ENCODE measurements at places on chromosomes 1 and 21.
A peak's percentile ranks its signal among the peaks of the same experiment; 100 is the strongest.

GRCh38 chr1:153261281-153262069 is 2.0 kb downstream of the LORICRIN start:
- DNase-seq: no peak

DNA sequence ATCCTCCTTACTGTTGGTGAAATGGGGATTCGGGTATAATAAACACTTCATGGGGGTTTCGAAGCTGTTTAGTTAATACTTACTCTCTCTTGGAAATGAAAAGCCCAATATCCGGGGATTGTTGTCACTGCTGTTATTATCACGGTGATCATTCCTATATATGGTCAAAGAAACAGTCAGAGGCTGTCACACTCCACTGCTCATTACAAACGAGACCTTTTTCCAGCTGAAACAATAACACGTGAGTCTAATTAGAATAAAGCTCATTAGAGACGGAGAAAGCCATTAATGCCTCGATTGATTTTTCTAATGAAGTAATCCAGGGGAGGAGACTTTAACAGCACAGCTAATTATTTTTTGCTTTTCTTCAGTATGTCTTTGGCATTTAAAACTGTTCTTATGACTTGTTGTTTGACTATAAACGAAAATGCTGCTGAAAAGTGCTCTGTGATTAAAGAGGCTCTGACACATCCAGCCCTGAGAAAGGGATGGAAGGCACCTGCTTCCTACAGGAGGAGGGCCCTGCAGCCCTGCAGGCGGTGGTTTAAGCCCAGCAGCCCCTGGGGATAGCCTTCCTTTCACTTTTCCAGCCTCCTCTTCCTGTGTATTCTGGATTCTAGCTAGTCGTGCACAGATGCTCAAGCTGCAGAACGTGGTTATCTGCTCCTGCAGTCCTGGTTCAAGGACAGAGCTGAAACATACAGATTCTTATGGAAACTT is 143.6 kb downstream of the EDEM3 start:
- peak; percentile 10 for DNase-seq

DNA sequence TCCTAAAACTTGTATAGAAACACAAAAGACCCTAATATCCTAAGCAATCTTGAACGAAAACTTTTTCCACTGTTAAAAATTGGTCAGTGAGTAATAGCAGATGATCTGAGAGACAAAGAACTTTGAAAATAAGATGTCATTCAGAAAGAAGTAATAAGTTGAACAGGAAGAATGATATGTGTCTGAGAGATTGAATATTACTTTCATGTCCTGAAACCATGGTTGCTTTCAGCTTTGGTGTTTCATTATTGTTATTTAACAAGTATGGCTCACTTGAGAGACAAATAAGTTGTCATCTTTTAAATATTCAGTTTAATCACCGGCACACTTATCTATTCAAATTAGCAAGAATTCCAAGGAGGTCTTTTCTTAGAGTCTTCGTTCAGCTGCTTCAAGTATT is 11.4 kb downstream of the PRKACB start:
- no peak for DNase-seq

DNA sequence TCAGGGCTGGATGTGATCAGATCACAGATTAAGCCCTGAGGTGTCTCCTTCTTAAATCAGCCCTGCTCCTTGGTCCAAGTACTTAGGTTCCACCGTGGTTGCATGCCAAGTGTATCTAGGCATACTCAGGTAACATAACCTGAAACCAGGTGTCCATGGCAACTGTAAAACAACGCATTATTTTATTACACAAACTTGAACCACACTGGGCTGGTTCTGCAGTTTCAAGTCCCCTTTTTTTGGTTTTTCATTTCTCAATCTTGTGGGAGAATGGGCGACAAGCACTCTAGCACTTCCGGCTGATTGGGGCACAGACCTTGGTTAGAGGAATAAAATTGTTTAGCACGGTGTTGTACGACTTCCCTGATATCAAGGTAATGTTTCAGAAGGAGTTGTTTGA is 65.2 kb downstream of the GBP6 start:
- DNase-seq: peak; percentile 45

- DNase-seq: no peak
These were observed 91.8 kb upstream of the CASZ1 start for GRCh38 chr1:10888291-10888690.

DNA sequence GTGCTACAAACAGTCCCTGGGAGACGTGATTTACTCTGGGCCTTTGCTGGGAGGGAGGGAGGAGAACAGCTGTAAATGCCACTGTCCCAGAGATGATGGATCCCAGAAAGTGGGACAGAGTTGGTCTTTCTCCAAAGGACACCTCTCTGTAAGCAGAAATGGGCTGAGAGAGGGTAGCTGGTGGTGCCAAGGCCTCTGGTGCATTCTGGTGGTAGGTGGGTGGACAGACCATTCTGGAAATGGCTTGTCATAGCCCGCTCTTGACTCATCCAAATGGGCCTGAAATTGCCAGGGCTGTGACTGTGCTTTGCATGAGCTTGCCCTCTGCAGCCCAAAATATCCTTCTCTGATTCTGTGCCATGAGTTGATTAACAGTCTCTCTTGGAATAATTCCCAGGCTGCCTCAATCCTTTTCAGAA is 36.1 kb downstream of the CCDC185 start:
- no peak for DNase-seq

GRCh38 chr1:63688302-63688890 is 85.4 kb upstream of the ROR1 start:
- no peak for DNase-seq

DNA sequence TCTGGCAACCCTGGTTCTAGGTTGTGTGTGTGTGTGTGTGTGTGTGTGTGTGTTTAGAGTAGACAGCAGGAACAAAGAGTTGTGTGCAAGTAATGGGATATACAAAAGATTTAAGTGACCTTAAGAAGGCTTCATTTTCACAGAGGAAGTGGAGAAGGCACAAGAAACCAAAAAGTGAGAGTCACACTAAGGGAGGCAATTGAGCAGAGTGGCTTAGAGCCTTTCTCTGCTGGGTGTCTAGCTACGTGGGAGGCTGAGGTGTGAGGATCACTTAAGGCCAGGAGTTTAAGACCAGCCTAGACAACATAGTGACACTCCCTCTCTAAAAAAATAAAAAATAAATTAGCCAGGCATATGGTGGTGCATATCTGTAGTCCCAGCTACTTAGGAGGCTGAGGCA is 44.4 kb upstream of the HAO2 start:
- DNase-seq: no peak

- no peak for DNase-seq
These were observed 723.7 kb downstream of the RWDD3 start for GRCh38 chr1:95957748-95958147.

DNA sequence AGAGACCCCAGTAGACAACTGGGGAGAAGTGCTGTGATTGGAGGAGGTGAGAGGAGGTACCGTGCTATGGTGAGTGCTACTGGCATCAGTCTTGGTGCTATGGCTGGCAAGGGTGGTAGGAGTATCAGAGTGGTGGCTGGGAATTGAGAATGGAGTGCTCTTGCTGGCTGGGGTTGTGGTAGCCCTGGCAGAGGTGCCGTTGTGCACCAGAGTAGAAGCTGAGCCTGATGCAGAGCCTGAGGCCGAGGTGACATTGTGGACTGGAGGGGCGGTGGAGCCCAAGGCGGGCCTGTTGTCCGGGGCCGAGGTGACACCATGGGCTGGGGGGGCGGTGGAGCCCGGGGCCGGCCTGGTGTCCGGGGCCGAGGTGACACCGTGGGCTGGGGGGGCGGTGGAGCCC is 14.6 kb downstream of the TRIM46 start:
- DNase-seq: no peak

DNA sequence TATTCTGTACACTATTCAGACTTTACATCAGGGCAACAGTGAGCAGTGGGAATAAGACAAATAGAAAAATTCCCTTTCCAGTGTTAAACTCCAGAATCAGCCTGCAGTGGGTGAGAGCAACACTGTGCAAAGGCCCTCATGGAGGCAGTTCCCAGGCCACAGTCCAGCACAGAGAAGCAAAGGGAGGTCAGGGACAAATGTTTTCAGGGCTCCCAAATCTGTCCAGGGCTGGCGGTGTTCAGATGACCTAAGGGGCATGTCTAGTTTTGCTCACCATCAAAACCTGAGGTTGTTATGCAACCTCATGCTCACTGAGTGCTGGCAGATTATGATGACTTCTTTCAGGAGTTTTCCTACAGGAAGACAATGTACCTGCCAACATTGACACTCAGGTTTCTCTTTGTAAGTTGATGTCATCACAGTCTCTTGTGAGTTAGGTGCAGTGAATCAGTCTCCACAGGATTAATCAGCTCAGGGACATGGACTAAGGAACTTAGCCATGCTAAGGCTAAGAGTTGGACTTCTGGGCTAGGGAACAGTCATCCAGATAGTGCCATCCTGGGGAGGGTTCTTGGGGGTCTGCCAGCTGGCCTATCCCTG is 3.6 kb upstream of the LCE5A start:
- DNase-seq: no peak

- no peak for DNase-seq
These were observed 26.3 kb upstream of the EPB41 start for GRCh38 chr1:28887835-28888682.

DNA sequence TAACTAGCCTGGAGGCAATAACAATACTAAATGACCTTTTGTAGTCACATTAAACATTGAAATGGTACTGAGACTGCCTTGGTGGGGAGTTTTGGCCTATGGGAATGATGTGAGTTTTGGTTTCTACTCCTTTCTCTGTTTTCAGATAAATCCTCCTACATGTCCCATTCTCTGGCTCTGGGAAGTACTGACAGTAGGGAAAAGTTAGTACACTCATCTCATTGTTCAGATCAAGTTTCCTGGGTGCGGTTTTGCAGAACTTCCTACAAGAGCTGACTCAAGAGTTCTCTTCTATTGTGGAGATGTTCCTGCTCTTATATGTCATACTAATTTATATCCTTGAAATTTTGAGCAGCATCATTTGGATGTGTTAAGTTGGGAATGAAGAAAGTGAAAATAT is 74.2 kb upstream of the MACF1 start:
- DNase-seq: no peak

DNA sequence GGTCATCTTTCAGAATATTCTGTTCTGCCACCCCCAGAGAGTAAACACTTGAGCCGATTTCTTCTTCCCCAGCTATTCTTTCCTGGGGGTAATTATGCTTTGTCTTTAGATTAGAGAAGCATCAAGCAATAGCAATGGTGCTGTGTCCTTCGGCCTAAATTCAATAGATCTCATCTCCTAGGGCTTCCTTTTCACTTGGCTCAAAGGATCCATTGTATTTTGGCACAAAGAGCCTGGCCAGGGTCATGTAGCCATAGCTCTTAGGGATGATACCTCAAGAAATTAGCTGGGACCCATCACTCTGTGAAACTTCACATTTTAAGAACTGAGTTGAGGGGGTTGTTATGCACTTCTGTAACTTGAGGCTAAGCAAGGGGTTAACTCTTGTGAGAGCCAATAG is 27.0 kb downstream of the MRPS6 start:
- DNase-seq: no peak

GRCh38 chr1:50308878-50309277 is 114.4 kb downstream of the DMRTA2 start:
- no peak for DNase-seq

DNA sequence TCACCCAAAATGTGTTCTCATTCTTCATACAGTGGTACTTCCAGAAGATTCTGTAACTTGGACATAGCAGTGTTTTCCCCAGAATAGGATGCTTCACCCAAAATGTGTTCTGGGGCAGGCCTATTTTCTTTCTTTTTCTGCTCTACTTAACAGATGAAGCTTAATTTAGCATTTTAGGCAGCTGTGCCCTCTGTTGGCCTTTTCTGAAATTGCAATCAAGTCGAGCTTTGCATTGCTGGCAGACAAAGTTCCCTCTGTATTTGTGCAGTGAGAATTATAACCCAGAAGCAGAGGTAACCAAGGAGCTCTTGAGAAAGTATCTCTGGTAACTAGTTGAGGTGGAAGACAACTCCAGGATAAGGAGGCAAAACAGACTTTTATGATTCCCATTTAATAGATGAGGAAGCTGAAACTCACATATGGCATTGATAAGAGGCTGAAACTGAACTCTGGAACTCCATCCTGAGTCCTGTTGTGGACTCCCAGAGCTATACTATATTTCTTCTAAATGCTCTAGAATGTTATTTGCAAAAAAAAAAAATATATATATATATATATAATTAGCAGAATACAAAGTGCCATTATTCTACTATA is 50.3 kb upstream of the L1TD1 start:
- peak; percentile 37 for DNase-seq

DNA sequence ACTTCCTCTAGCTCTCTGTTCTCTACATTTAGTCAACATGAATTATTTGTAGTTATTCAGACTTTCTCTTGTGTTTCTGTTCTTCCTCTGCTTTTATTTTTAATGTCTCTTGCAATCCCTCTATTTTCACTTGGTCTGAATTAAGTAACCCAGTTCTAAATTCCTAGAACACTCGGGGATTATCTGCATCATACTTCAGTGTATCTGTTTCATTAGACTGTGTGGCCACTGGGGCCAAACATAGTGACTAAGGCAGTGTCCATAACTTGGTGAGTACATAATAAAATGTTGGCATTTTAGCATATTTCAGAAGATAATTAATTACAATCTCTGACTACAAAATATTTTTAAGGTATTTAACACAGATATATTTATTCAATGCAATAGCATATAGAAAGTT is 1087.2 kb upstream of the B3GALT2 start:
- no peak for DNase-seq

GRCh38 chr1:5639106-5639722 is 353.0 kb downstream of the NPHP4 start:
- DNase-seq: no peak

DNA sequence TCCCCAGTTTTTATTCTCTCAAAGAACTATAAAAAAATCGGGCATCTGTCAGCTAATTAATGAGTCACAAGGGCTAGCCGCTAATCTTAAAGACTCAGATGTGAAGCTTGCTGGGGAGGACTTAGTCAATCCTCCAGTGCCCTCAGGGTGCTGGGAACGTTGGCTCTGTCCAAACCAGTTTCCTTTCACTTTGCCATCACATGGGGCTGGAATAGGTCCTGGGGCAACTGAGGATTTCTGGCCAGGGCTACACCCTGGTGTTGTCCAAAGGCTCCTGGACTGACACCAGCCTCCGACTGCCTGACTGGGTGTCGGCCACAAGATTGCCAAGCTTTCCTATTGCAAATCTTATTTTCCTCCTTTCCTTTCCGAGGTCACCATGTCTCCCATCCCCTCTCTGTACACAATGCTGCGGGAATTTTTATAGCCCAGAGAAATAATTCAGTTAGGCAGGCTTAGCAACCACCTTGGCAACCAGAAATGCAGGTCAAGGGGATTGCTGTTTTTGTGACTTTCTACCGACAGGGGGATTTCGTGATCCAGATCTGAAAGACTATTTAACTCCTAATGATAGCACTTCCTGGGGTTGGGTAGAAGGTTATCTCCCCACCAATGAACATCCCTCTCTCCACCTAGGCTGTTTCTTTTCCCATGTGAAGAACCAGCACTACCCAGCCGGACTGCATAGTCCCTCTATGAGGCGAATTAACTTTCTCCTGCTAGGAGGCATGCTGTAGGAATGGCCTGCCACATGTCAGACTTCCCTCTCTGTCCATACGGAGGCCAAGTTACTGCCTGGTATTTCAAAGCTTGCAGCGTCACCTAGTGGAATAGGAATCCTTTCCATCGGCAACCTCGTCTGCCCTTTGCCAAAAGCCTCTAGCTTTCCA is 29.9 kb upstream of the CTBS start:
- no peak for DNase-seq

GRCh38 chr1:86389307-86389706 is 6.8 kb downstream of the ODF2L start:
- DNase-seq: no peak

GRCh38 chr1:236016782-236017400 is 48.0 kb downstream of the NID1 start:
- no peak for DNase-seq

GRCh38 chr1:107953556-107953955 is 11.4 kb downstream of the VAV3 start:
- no peak for DNase-seq

Data from NCI-H2029 (cell line).